Mesothelial cell of epicardium (in vitro differentiated cells): ENCODE measurements at places on chromosomes 12 and 14. TPM values are rescaled to one million over a fixed set of nuclear protein-coding genes. Genes with fewer than 3 reads are reported as not detected.
A peak's percentile ranks its signal among the peaks of the same experiment; 100 is the strongest.

DNA sequence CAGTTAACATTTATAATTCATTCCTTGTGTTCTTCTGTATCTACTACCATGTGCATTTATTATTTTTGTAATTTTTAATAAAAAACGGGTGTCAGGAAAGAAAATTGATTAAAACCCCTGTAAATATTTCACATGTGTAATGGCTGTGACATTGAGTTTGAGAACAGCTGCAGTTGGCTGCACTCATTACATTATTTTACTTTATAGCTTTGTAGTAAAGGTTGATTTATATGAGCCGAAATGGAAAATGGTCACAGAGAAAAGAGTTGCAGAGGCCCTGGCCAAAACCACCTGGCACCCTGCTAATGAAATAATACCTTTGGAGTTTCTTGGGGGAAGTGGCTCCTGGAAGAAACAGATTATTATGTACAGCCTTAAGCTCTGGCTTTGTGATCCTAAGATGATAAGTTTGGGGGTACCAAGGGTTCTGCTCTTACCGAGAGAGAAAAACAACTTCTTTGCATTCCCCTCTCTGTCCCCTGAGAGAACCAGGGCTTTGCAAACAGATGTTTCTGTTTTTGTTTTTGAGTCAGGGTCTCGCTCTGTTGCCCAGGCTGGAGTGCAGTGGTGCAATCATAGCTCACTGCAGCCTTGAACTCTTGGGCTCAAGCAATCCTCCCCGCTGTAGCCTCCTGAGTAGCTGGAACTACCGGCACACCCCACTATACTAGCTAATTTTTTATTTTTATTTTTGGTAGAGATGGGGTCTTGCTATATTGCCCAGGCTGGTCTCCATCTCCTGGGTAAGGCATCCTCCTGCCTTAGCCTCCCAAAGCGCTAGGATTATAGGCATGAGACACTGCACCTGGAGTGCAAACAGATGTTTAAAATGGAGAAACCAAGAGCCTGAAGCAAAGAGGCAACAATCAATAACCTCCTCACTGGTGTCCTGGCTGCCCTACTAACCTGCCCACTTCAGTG lies 9.7 kb upstream of the DYNLL1 start:
- H3K27me3 ChIP-seq: no peaks in the 10 kb centered on the region
- no peak for DNase-seq
- H3K4me3 ChIP-seq: no peak overlapping the region
- peaks cover 17% of the 10 kb centered on the region for H3K36me3 ChIP-seq
- H3K4me1 ChIP-seq: peaks cover 13% of the 10 kb centered on the region

- DNase-seq: no peak
- H3K4me3 ChIP-seq: no peak overlapping the region
- H3K27ac ChIP-seq: no peak overlapping the region
- no peaks in the 10 kb centered on the region for H3K4me1 ChIP-seq
Measured at GRCh38 chr14:52146504-52146903, 77.6 kb upstream of the NID2 start.

- no peak overlapping the region for H3K4me3 ChIP-seq
- no peak overlapping the region for H3K27ac ChIP-seq
- DNase-seq: no peak
- H3K27me3 ChIP-seq: no peaks in the 10 kb centered on the region
- H3K4me1 ChIP-seq: peaks cover 4% of the 10 kb centered on the region
- peaks cover 13% of the 10 kb centered on the region for H3K36me3 ChIP-seq
Measured at GRCh38 chr12:56995201-56995929, 11.0 kb downstream of the ZBTB39 start.

- H3K27ac ChIP-seq: peak overlapping the region; percentile 15
- DNase-seq: no peak
- H3K27me3 ChIP-seq: no peaks in the 10 kb centered on the region
- H3K36me3 ChIP-seq: peaks cover 3% of the 10 kb centered on the region
- H3K4me3 ChIP-seq: no peak overlapping the region
Measured at GRCh38 chr12:75685617-75686225, 174.3 kb upstream of the KRR1 start.

DNA sequence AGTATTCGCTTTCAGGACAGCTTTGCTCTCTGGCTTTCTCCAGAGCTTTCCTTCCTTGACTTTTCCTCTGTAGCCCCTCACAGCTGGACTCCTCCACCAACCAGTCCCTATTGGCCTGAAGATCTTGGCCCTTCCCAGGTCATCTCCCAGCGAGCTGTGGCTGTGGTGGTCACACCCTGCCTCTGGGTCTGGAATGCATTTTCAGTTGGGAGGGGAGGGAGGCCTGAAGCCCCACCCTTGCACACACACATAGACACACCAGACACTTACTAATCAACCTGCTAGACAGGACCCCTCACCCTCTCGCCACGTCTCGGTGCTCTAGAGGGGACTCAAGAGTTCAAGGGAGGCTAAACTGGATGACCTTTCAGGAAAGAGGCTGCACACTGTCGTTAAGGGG lies 13.9 kb downstream of the JDP2 start:
- no peak overlapping the region for H3K4me3 ChIP-seq
- DNase-seq: no peak
- H3K4me1 ChIP-seq: peaks cover 17% of the 10 kb centered on the region

DNA sequence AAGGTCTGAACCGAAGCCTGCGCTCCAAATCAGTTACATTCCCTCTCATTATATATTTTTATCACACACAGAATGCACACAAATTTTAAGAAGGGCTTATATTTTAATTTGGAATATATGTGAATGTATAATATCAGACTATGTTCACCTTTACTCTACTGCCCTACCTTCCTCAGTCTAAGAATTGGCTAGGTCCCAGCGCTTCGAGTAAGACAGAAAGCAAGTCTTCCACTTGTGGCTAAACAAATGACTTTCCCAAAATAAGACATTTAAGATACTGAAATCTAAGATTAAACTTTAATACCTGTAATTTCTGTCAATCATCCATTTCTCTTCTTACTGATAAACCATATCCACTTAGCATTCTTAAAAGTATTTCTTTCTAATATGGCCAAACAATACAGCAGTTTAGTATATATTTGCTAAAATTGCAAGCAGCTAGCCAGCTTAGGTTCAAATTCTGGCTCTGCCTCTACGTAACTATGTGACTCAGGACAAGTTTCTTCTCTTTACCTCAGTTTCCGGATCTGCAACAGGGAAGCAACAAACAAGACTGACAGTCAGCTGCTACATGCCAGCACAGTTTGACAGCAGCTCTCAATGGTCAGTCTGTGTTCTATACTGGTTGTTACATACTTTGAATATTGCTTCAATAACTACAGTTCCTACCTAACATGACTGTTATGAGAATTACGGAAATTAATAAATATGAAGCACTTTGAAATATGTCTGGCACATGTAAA lies 2.0 kb downstream of the INTS13 start:
- no peak overlapping the region for H3K27ac ChIP-seq
- no peak for DNase-seq
- peaks cover 9% of the 10 kb centered on the region for H3K36me3 ChIP-seq
- peaks cover 37% of the 10 kb centered on the region for H3K4me1 ChIP-seq
- peak overlapping the region; percentile 95 for H3K4me3 ChIP-seq

DNA sequence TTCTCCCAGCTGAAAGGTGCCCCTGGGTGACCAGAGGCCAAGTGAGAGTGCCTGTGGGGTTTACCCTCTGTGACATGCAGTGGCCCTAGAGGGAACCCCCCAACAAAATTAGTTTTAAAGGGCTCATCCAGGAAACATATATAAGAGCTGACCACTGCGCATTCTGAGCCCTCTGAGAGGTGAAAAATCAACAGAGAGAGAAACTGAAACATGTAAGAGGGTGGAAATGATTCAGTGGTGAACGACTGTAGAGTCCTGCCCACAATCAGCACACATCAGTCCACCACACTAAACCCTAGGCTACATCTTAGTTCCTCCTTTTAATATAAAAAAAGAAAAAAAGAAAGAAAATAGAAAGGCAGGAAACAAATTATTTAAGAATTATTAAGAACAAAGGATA lies 21.0 kb upstream of the ACSM4 start:
- H3K4me3 ChIP-seq: no peak overlapping the region
- H3K27me3 ChIP-seq: peaks cover 4% of the 10 kb centered on the region
- H3K36me3 ChIP-seq: no peaks in the 10 kb centered on the region
- peaks cover 9% of the 10 kb centered on the region for H3K4me1 ChIP-seq
- H3K27ac ChIP-seq: peak overlapping the region; percentile 23

GRCh38 chr12:112066566-112066965 lies 42.0 kb downstream of the NAA25 start:
- no peak overlapping the region for H3K27ac ChIP-seq
- H3K4me3 ChIP-seq: no peak overlapping the region
- no peak for DNase-seq
- no peaks in the 10 kb centered on the region for H3K27me3 ChIP-seq
- no peaks in the 10 kb centered on the region for H3K4me1 ChIP-seq

DNA sequence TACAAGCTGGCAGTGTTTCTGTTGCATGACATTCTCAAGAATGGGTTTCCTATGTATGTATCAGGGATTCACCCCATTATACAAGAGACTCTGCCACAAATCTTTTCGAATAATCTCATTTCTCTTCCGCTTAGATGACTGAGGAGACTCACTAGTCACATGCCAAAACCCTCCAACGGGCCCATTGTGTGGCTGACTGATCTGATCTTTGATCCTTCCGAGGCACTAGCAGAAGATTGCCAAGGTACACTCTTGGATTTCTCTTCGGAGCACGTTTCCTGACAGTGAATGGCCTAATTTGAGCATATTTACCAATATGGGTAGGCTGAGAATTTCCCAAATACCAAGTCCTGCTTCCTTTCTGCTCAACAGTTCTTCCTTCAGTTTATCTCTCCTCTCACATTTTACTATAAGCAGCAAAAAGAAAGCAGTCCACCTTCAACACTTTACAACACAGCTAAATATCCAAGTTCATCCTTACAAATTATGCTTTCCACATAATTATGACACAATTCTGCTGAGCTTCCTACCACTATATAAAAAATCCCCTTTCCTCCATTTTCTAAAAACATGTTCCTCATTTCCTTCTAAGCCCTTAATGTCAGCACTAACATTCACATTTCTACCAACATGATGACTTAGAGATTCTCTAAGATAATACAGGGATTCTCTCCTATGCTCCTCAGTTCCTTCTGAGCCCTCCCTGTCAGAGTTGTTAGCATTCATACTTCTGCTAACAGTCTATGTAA lies 11.0 kb downstream of the PRPH start:
- peaks cover 51% of the 10 kb centered on the region for H3K27me3 ChIP-seq
- DNase-seq: no peak
- no peak overlapping the region for H3K4me3 ChIP-seq

- peaks cover 24% of the 10 kb centered on the region for H3K36me3 ChIP-seq
- H3K27ac ChIP-seq: peak overlapping the region; percentile 97
- H3K4me1 ChIP-seq: peaks cover 31% of the 10 kb centered on the region
Measured at GRCh38 chr12:56128670-56129205, 671 bp downstream of the ESYT1 start.

GRCh38 chr14:49972823-49973222 lies 79.9 kb downstream of the ARF6 start:
- H3K27me3 ChIP-seq: no peaks in the 10 kb centered on the region
- H3K4me3 ChIP-seq: no peak overlapping the region
- peaks cover 39% of the 10 kb centered on the region for H3K4me1 ChIP-seq
- peak overlapping the region; percentile 98 for H3K27ac ChIP-seq
- DNase-seq: no peak

DNA sequence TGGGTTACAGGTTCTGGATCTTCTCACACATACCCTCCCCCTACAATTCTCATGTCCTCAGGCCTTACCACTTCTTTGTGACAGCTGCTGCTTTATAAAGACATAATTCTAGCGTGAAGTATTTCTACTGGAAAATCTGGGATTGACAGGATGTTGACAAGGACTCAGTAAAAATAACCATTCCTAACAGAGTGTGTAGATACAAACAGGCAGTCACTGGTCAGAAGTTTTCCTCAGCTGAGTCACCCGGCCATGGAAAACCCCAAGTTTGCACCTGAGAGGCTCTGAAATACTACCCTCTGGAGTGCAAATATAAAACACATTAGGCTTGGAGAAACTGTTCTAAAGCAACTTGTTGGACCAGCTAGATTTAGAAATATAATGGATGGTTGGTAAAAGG lies 54.4 kb downstream of the SPPL3 start:
- H3K27me3 ChIP-seq: no peaks in the 10 kb centered on the region
- H3K36me3 ChIP-seq: no peaks in the 10 kb centered on the region
- peaks cover 21% of the 10 kb centered on the region for H3K4me1 ChIP-seq
- H3K27ac ChIP-seq: peak overlapping the region; percentile 73

- DNase-seq: no peak
- H3K4me3 ChIP-seq: no peak overlapping the region
- peak overlapping the region; percentile 71 for H3K27ac ChIP-seq
- H3K36me3 ChIP-seq: peaks cover 17% of the 10 kb centered on the region
- no peaks in the 10 kb centered on the region for H3K27me3 ChIP-seq
Measured at GRCh38 chr14:20327005-20327869, 5.8 kb downstream of the CCNB1IP1 start.

DNA sequence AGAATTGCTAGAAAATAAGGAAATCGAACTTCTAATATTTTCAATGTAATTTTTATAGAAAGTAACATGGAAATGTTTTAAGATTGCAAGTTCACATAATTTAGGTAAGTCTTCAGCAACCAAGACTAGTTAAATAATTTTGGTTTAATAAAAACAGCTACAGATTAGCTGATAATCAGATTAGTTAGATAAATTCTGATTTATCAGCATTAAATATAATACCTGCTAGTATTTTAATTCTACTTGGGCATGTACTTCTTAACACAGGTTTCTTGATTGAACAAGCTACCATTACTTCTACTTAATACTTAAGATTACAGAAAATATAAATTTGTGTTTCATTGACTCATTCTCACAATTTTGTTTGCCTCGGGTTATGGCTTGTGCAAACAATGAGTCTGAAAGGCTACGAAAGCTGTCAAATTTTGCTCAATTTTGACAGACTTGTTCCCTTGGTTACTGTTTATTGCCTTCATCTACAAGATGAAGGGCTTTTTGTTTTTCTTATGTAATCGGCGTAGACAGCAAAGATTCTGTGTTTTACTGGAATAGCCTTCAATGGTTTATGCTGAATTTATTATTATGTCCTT lies 116.1 kb upstream of the NUDT4 start:
- no peaks in the 10 kb centered on the region for H3K4me1 ChIP-seq
- no peak overlapping the region for H3K27ac ChIP-seq
- no peak for DNase-seq
- H3K36me3 ChIP-seq: no peaks in the 10 kb centered on the region
- H3K4me3 ChIP-seq: no peak overlapping the region

DNA sequence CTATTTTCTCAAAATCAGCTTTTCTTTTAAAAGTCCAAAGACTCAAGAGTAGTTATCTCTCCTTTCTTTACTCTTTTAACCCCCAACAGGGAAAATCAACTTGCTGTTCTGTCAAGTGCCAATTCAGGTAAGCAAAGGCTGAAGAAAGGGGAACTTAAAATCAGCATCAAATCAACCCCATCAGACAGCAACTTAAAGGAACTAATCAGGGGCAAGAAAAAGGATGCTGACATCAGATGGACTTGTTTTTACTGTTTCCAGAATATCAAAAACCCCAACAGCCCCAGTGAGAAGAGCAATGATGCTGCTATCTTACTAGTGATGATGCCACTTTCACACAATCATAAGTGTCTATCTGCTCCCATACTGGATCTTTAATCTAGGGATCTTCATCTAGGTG lies 3.4 kb downstream of the BAZ2A start:
- H3K4me1 ChIP-seq: peaks cover 25% of the 10 kb centered on the region
- H3K27me3 ChIP-seq: no peaks in the 10 kb centered on the region

Gene SLCO1B3
- not detected in 3 replicates for total RNA-seq

Gene MYF6
- 0.16 to 0.22 TPM (median 0.20 TPM) in 3 replicates for total RNA-seq

Gene PRPH
- 0.38 TPM in 1 of 3 replicates, not detected in the others for total RNA-seq

Gene CAPS2
- total RNA-seq: 19.7 to 21.5 TPM (median 21.3 TPM) in 3 replicates

Gene HPD
- 0.16 TPM in 1 of 3 replicates, not detected in the others for total RNA-seq

Gene ESR2
- total RNA-seq: 0.31 to 0.44 TPM (median 0.43 TPM) in 3 replicates
